ENCODE measurements at places on chromosomes 6 and 20. TPM values are rescaled to one million over a fixed set of nuclear protein-coding genes. Genes with fewer than 3 reads are reported as not detected.

TAF4 gene
- 3.6 TPM for total RNA-seq

POPDC3 gene
- 1.3 TPM for total RNA-seq

GJA10 gene
- not detected for total RNA-seq

RRAGD gene
- total RNA-seq, result 0.30 TPM

LGSN gene
- not detected for total RNA-seq

NHLRC1 gene
- total RNA-seq, result 2.6 TPM

ADGRF4 gene
- under 0.01 TPM for total RNA-seq

GRM4 gene
- total RNA-seq, result not detected

RBL1 gene
- total RNA-seq, result 10.4 TPM

LTB gene
- total RNA-seq, result 3.2 TPM

KCNG1 gene
- 3.2 TPM for total RNA-seq

SMIM29 gene
- total RNA-seq, result 19.5 TPM

MOXD1 gene
- total RNA-seq, result 0.61 TPM

WFDC12 gene
- total RNA-seq, result not detected

ZGPAT gene
- 24.8 TPM for total RNA-seq

TPMT gene
- 11.0 TPM for total RNA-seq

CDSN gene
- not detected for total RNA-seq

C6orf141 gene
- total RNA-seq, result 2.7 TPM

ZSCAN16 gene
- total RNA-seq, result 10.7 TPM

LAMP5 gene
- total RNA-seq, result under 0.01 TPM

WFDC10B gene
- total RNA-seq, result not detected

SNX9 gene
- 33.6 TPM for total RNA-seq

CTCFL gene
- total RNA-seq, result not detected

C20orf204 gene
- total RNA-seq, result 3.0 TPM

Measured in epithelial cell of umbilical artery (primary cell).